Activated CD8-positive, alpha-beta memory T cell treated with anti-CD3 and anti-CD28 coated beads for 1 hour (primary cell): ENCODE measurements at places on chromosomes 2 and 18.

GRCh38 chr2:161975813-161976160 lies 98.2 kb downstream of the DPP4 start:
- DNase-seq: no peak

- no peak for DNase-seq
These were observed 18.3 kb upstream of the BMP10 start for GRCh38 chr2:68889500-68889899.

DNA sequence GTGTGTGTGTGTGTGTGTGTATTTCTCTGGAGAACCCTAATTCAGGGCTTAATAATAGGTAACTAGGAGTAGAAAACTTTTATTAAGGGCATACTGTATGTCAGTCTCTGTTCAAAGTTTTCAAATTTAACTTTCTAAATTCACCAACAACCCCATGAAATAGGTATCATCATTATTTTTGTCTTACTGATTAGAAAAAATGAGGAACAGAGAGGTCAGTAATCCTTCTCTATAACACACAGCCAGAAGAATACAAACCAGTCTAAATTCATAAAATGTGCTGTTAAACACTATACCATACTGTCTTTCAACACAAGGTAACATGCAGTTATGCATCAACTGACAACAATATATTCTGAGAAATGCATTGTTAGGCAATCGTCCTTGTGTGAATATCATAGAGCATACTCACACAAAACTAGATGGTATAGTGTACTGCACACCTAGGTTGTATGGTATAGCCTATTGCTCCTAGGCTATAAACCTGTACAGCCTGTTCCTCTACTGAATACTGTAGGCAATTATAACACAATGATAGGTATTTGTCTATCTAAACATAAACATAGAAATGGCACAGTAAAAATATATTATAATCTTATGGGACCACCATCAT lies 143.1 kb downstream of the PTH2R start:
- no peak for DNase-seq

GRCh38 chr2:119478978-119479295 lies 45.3 kb downstream of the SCTR start:
- no peak for DNase-seq

DNA sequence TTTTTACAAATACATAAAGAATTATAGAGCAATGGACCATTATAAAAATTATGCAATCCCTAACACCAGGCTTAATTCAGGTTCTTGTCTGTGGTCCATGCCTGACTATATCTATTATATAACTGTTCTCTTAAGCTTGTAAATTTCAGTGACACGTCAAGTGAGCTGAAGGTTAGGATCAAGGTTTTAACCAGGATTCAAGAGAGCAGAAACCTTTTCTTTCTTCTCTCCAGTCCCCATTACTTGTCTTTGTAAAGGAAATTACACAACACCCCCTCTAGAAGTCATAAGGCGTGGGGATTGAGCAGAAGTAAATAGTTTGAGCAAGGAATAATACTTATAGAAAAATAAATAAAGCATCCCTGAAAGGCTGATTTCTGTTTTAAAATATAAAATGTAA lies 122.0 kb downstream of the ZNF521 start:
- DNase-seq: no peak

GRCh38 chr2:57291209-57291608 lies 755.4 kb upstream of the VRK2 start:
- no peak for DNase-seq

GRCh38 chr2:138249207-138249606 lies 252.4 kb upstream of the SPOPL start:
- no peak for DNase-seq

- DNase-seq: no peak
These were observed 122.2 kb downstream of the TANC1 start for GRCh38 chr2:159090514-159091201.

DNA sequence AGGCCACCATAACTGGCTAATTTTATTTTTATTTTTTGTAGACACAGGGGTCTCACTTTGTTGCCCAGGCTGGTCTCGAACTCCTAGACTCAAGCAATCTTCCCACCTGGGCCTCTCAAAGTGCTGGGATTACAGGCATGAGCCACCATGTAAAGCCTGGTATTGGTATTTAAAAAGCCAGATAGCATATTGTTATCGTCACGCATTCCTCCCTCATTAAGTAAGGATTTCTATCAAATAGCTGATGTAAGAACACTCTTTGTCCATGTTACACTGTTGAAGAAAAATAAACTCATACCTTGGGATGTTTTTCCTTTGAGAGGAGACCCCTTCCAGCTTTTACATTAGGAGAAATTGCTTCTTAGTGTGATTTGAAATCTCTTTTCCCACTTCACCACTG lies 39.2 kb upstream of the DARS1 start:
- no peak for DNase-seq

DNA sequence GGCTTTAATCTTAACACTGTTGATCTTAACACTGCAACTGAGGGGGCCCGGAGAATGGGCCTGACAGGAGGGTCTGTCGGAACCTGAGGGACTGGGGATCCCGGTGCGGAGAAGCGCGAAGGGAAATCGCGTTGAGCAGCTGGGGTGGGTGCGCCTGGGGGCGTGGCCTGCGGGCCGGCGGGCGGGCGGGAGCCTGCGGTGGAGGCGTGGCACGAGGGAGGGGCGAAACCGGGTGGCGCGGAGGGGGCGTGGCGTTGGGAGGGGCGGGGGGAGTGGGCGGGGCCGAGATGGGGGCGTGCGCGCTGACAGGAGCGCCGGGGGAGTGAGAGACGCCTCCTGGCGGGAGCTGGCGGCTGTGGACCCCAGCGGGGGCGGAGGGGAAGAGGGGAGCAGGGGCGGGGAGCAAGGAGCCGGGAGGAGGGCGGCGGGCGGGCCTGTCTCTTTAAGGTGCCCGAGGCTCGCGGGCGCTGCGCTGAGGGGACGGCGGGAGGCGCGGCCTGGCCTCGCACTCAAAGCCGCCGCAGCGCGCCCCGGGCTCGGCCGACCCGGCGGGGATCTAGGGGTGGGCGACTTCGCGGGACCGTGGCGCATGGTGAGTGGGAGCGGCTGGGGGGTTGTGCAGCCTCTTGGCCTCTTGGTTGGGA lies at the start of gene TWSG1:
TSS of gene TWSG1 (plus strand) at position 445 of the 644 bp plus-strand sequence. CDS start 2,457 bp downstream, outside the sequence.
- DNase-seq: peak; percentile 93
